MG63 (cell line): ENCODE measurements at places on chromosomes 4 and X.

DNA sequence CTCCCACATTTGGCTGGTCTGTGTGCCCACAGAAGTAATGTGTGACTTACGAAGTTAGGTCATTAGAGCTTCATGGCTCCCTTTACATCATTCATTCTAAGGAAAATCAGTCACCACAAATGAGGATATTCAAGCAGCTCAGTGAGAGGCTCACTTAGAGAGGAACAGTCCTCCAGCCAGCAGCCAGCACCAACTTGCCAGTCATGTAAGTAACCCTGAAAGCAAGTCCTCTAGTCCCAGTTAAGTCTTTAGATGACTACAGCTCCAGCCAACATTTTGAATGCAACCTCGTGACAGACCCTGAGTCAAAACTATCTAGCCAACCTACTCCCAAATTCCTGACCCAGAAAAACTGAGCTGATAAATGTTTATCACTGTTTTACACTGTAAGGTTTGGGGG, 71.3 kb downstream of the LRBA start:
- no peak for DNase-seq

- DNase-seq: no peak
Observed at GRCh38 chr4:180336494-180337090, 1906.6 kb upstream of the TENM3 start.

DNA sequence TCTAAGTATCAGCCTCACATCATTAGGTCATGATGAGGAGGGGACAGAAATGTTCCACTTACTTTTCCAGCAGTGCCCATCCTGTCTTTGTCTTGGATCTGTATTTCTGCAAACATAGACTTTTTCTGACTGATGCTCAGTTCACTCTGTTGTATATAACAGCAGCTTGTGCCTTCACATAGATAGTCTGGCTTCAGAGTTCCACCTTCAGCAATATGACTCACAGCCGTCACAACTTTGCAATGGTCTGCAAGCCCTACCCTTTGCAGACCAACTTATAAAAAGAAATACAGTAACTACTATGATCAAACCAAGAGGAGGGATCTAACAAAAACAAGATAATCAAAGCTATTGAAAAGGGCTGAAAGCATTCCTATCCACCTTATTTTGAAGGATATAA, at the start of gene ADH7:
TSS of gene ADH7 (minus strand) at position 189 of the 400 bp plus-strand sequence. CDS start at position 80, 109 bp downstream.
- DNase-seq: no peak

DNA sequence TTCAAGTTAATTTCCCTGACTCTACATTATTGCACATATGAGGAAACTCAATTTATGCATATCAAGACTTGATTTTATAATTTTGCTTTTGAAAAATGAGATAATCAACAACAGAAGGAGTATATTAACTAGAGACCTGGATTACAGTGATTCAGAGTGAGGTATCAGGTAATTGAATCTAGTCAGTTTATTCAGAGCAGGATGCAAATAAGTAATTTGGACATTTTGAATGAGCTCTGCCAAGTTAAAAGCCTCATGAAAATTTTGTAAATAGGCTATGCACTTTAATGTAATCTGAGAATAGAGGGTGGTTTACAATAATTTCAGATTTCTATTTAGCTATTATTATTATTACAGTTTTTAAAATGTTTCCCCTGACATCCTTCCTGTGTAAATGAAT, 203.7 kb upstream of the EMCN start:
- DNase-seq: no peak

GRCh38 chr4:154622598-154622997, 10.1 kb upstream of the FGG start:
- DNase-seq: no peak

- DNase-seq: no peak
Observed at GRCh38 chr4:12897954-12898353, 586.2 kb downstream of the RAB28 start.

DNA sequence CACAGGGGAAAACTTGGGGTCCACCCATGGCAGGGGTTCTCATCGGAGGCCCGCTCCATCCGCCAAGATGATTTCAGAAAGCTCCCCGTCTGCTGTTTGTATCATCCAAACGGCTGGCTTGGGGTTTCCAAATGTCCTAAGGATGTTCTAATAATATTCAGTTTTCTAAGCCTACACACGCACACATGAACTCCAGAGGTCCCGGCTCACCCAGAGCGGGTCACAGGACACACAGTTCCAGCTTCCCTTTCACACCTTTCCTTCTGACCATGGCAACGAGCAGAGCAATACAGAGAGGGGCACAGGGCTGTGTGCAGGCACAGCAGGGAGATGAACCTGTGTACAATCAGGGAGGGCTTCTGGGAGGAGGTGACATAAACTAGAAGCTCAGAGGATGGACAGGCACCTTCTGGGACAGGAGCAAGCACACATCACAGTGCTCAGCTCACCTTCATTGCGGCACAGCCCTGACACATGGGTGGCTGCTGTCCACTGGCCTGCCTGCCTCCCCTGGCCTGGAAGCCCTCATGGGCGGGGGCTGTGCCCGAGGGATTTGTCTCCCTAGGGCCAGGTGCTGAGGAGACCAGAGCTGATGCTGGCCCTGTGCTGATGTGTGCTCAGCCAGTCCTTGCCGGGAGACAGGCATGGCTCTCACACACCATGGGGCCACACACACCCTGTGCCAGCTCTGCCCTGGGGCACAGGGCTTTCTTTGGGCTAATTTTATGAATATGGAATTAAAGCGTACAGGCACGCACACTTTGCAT, 44.8 kb downstream of the ABLIM2 start:
- DNase-seq: no peak

- peak; percentile 23 for DNase-seq
Observed at GRCh38 chr4:118557298-118557851, 127.8 kb upstream of the METTL14 start.

- DNase-seq: no peak
Observed at GRCh38 chr4:70714079-70714887, 7.5 kb upstream of the RUFY3 start.

GRCh38 chr4:37749398-37749988, 63.3 kb upstream of the RELL1 start:
- DNase-seq: no peak

DNA sequence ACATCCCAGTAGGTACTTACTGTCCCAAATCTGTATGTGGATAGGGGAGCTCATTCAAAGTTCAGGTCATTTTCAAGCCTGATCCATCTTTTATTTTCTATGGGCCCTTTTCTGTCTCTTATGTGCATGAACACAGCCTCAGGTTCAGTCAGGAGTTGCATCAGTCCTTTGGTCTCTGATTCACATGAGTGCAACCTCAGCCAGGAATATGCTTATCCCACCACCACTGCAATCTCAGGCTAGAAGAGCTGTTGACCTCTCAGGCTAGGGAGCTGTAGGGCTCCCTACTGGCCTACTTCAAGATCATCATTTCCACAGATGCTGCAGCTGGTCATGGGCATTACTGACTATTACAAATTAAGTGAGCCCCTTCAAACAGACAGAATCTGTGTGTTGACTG, 27.2 kb downstream of the AASDH start:
- DNase-seq: no peak

DNA sequence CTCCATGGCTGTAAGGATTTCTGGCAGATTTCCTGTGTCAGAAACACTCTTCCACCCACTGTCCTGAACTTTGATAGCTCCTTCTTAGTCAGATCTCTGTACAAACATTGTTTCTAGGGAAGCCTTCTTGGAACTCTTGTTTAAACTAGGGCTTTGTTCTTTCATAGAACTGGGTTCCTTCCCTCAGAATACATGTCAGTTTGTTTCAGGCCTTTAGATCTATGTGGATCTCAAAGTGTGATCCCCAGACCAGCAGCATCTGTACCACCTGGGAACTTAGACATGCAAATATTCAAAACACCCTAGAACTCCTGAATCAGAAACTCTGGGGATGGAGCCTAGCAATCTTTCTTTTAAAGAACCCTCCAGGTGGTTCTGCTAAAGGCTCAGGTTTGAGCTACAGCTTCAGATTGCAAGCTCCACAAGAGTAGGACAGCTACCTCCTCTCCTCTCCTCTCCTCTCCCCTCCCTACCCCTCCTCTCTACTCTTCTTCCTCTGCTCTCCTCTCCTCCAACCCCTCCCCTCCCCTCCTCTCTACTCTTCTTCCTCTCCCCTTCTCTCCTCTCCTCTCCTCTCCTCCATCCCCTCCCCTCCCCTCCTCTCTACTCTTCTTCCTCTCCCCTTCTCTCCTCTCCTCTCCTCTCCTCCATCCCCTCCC, 12.7 kb downstream of the RASSF6 start:
- DNase-seq: no peak
